ENCODE measurements at places on chromosomes 16 and 17.

DNA sequence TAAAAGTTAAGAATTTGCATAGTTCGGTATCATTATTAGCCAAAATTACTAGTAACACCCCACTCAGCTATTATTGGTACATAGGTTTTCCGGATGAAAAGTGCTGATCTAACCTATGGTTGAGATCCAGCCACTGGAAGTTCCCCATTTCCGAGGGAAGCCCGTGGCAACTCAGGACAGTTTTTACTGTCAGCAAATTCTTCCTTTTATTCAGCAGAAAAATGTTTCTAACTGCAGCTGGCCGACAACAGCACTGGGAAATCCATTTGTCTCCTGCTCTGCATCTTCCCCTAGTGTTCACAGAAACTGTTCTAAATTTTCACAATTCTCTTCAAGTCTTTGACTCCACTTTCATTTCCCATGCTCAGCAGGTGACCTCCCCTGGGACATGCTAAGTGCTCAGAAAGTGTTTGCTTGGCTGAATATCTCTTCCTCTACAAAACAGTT is 15.5 kb upstream of the MMD start:
- DNase-seq = no peak

- DNase-seq = no peak
Observed at GRCh38 chr17:62741290-62741689, 66.8 kb downstream of the MARCHF10 start.

- no peak for DNase-seq
Observed at GRCh38 chr16:377419-377951, 4.3 kb downstream of the PGAP6 start.

DNA sequence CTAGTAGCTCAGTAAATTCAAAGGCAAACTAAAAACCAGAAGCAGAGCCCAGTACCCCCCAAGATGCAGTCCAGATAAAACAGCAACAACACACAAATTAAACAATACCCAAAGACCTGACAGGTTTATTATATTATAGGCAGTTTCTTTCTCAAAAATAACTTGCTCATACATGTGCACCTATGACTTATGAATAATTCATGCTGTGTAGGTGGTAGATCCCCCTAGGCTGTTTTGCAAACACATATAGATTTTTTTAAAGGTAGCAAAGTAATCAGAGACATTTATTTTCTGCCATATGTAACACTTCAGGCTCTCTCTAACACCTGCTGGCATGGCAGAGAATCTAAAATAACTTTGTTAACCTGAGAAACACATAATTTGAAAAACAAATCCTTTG is 27.2 kb downstream of the CACNG1 start:
- DNase-seq = no peak

- DNase-seq = no peak
Observed at GRCh38 chr16:27154705-27155521, 48.4 kb upstream of the KDM8 start.

GRCh38 chr16:53529513-53529912 is 26.5 kb upstream of the AKTIP start:
- DNase-seq = peak; percentile 88

GRCh38 chr17:61416540-61417363 is 17.1 kb downstream of the TBX2 start:
- DNase-seq = peak; percentile 21

- no peak for DNase-seq
Observed at GRCh38 chr16:77304134-77304533, 104.9 kb downstream of the SYCE1L start.

DNA sequence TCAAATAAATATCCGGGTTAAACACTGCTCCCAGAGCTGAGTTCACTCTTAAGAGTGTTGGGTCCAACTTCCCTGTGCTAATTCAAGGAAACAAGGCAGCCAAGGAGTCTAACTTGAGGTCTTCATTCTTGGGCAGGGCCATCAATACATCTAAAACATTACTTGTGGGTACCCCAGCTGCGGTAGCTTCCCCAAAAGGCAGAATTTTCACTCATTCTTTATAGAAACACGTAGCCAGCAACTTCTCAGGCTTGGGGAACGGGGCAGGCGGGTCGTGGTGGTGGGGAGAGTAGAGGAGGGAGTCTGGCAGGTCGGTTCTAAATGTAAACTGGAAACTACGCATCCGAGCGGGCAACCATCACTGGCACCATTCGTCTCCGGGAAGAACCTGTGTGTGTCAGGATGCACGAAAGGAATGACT is 666 bp upstream of the METTL9 start:
- no peak for DNase-seq

DNA sequence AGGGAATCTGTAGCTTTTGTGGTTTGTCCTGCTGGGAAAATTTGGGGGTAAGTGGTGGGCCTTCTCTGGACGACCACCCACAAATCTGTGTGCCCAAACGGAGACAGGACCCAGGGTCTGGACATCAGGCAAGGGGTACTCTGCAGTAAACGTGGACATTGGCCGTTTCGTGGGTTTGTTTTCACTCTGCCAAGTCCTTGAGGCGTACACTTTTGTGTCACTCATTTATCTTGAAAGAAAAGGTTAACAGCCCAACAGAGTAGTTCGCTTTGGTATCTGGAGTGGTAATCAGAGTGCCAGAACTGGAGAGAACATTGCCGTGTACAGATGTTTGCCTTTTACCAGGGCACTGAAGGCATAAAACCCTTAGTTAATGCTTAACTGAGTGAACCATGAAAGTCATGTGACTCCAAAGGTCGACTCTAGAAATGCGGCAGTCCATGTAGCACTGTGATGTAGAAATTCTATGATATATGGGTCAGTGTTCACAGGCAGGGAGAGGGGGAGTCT is 15.4 kb downstream of the NAA60 start:
- DNase-seq = no peak

GRCh38 chr16:23357761-23358290 is 55.7 kb downstream of the SCNN1B start:
- DNase-seq = no peak

DNA sequence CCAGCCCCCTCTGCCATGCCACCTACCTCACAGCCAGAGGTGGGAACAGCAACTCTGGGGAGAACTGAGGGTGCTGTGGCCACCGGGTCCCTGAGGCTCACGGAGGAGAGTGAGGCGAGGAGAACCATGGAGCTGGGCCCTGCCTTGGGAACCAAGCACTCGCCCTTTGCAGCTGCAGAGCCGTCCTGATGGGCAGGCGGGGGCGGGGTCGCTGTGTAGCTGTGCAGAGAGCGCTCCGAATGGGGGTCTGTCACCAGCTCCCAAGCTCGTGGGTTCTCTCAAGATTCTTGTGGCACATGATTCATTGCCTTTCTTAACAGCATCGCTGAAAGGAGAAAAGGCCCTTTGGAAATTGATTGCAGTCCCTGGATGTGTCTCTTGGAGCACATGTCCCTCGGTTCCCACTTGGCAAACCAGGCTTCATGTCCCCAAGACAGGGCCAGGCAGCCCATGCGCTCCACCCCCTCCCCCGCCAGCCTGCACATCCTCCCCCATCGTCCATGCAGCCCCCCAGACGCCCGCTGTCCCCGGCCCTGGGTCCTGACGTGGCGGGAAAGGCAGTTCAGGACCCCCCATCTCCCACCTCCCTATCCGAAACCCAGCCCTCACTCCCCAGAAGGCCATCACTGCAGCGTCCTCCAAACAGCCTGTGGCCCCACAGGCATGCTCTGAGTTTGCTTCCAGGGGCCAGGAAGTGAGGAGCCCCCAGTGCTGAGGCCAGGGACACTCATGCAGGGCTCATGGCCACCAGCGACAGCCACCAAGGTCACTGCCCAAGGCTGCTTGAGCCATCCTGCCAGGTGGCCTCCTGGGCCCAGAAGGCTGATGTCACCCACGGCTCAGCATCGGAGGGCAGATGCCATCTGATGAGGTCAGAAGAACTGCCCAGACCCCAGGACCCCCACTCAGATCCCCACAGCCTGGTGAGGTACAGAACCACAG is 20.6 kb upstream of the CHMP6 start:
- no peak for DNase-seq

- no peak for DNase-seq
Observed at GRCh38 chr16:48113471-48113870, 42.3 kb downstream of the ABCC12 start.

GRCh38 chr16:11360641-11361373 is 15.5 kb downstream of the RMI2 start:
- DNase-seq = no peak

DNA sequence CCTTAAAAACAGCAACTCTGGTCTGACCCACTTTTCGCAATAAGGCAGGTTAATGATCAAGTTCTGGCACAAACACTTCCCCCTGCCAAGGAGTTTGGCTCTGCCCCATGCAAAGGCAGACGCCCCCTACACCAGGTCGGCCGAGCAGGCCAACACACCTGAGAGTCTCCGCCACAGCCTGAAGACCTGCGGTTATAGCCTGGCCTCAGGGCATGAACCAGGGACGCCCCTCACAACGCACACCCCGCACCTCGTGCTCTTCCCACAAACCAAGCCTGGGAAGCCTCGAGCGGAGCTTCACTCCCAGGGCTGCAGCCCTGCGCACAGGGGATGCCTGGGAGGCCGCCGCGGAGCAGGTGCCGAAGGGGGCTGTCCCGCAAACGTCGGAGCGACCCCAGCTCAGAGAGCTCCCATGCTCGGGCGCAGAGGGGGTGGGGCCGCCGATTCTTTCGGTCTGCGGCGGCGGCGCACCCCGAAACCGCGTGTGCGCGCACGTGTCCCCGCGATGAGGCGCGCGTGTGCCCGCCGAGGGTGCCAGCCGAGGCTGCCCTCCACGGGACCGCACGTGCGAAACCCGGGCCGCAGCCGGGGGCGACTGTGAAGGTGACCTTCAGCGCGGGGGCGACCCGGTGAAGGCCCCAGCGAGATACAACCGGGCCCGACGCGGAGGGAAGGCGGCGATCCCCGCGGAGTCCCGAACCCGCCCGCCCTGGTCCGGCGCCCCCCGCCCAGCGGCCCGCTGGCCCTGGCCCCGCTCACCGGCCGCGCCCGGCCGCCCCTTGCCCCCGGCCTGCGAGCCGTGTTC is 559 bp downstream of the CLUH start:
- DNase-seq = no peak

DNA sequence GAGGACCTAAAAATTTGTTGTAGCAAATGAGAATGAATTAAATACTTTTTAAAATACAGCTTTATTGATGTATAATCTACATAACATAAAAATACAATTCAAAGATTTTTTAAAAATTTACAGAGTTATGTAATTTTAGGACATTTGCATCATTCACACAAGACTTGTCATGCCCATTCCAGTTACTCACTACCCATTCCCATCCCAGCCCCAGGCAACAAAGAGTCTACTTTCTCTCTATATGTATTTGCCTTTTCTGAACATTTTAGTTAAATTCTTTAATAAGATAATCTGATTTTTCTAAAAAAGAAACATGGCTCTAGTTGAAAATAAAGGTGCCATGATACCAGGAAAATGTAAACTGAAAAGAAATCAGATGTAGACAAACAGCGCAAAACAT is 354.2 kb downstream of the PMP22 start:
- no peak for DNase-seq
